ENCODE measurements at places on chromosomes 6 and 20.

- peak; percentile 50 for DNase-seq
Measured at GRCh38 chr6:34386316-34387137, 5.9 kb downstream of the NUDT3 start.

DNA sequence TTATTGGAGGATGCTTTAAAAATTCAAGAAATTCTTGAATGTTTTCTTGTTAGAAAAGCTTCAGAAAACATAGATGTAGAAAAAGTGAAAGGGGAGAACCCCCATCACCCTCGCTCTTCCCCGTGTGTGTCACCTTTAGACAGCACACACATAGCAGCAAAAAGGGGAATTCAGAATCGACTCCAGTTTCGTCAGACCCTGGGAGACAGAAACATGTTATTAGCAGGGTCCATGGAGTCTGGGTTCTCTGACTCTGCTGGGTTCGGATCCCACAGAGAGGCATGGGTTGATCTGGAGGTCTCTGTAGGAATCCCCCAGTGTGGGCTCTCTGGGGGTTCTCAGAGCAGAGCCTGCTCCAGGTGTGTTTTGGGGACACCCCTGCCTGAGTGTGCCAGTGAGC, 43.7 kb downstream of the ARHGAP40 start:
- DNase-seq = no peak

- DNase-seq = no peak
Measured at GRCh38 chr6:97705568-97705967, 422.6 kb upstream of the MMS22L start.

- DNase-seq = no peak
Measured at GRCh38 chr20:17957505-17958363, 10.9 kb downstream of the SNX5 start.

- DNase-seq = no peak
Measured at GRCh38 chr20:1392443-1392692, 486 bp downstream of the FKBP1A start.

DNA sequence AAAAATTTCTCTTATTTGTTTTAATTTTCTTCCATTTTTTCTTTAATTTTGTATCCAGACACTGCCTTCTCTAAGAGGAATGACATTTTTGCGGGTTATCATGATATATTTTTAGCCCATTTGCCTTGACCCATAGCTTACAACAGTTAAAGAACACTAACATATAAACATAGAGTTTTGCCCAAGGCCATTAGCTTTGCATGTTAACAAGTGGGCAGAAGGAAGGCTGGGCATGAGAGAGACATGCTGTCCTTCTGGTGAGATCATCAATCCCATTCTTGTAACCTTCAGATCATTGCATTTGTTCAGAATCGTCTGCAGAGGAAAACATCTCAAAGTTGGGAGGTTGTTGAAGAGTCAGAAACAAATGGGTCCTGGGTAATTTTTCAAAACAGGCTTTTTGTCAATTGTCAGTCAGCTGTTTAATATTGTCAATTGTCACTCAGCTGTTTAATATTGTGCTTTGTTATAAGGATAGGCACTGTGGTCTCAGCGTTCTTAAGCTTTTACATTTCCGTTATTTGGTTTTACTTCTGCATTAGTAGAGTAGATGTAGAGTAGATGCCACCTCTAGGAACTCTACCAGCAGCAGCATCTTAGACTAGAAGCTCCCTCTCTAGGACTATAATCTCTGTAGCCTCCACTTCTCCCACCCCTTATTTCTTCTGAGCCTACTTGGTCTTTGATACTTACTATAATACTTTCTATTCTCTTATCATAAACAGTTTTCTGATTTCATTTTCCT, 243.1 kb downstream of the ESR1 start:
- DNase-seq = no peak

DNA sequence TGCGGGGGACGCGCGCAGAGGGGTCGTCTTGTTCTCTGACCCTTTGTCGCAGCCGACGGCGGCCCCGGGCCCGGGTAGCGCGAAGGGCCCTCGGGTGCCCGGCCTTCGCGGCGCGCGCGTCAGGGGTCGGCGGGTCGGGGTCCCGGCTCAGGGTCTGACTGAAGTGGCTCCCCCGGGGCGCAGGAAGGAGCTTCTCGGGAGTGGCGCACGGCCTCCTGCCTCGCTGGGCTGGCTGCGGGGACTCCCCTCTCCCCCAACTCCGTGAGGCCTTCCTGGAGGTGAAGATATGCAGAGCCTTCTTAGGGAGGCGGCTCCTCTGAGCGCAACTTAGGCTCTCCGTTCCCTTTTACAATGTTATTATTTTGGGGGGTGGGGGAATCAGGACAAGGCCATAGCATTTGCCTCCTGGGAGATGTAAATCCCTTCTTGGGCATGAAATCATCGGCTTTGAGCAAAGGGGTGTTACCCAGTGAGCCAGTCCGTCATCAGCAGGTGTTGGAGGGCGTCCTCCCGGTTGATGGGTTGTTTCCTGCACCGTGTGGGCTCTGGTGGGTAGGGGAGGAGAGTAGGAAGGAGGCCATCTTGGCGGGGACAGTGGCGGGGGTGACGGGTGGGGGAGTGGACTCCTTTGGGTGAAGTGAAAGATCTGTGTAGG, 523 bp downstream of the CDS2 start:
- no peak for DNase-seq

DNA sequence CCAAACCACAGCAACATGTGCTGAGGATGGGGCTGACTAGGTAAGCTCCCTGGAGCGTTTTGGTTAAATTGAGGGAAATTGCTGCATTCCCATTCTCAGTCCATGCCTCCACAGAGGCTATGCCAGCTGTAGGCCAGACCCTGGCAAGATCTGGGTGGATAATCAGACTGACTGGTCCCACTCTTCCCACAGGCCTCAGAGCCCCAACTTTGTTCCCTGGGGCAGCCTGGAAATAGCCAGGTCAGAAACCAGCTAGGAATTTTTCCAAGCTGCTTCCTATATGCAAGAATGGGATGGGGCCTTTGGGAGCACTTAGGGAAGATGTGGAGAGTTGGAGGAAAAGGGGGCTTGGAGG, 1.5 kb upstream of the VEGFA start:
- no peak for DNase-seq

DNA sequence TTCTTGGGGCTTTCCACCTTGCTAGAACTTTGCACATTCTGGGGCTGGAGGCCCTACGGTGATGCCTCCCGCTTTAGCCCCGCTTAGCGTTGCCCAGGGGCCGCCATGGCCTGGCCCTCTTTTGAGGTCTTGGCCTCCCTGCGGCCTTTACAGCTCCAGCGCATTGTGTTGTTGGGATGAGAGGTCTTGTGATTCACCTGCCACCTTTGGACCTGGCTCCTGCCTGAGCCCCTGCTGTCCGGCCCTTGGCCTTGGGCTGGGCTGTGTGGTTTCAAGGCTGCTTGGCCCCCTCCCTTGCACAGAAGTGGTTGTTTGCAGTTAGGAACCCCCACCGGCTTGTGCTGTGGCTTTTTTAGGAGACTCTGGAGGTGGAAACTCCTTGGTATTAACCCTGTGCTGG, 61.0 kb upstream of the CDH4 start:
- DNase-seq = no peak

- no peak for DNase-seq
Measured at GRCh38 chr20:64069614-64070243, 6.7 kb downstream of the TCEA2 start.

GRCh38 chr20:61976263-61976643, 89.4 kb downstream of the TAF4 start:
- DNase-seq = no peak

DNA sequence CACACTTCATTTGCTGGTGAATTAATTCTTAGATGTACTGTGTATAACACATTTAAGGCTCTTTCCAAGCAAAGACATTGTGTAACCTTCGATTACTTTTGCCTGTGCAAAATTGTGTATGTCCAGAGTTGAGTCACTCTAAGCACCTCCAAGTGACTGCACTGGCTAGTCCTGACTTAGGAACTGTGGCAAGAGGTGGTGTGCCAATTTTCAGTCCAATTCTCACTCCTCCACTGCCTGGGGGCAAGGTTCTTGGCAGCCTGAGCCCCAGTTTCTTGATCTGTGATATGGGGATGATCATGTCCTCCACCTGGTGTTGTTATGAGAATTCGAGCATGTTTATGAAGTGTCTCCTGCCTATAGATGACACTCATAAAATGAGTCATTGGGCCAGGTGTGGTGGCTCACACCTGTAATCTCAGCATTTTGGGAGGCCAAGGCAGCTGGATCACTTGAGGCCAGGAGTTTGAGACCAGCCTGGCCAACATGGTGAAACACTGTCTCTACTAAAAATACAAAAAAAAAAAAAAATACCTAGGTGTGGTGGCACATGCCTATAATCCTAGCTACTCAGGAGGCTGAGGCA, 105.3 kb upstream of the CDYL start:
- DNase-seq = no peak

DNA sequence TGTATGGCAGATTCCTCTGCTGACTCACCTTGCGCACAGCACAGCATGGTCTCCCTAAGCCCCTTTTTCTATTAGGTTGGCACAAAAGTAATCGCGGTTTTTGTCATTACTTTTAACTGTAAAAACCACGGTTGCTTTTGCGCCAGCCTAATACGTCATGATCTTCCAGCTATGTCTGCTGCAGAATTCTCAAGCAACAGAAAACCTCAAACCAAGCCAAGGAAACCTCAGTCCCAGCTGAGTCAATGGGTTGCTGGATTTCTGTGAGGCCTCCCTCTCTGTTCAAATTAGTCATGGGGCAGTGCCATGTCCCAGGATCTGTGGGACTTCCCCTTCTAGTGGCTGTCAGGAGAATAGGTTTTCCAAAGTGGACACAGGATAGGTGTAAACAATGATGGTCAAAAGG, 15.7 kb upstream of the ENPP1 start:
- DNase-seq = no peak

DNA sequence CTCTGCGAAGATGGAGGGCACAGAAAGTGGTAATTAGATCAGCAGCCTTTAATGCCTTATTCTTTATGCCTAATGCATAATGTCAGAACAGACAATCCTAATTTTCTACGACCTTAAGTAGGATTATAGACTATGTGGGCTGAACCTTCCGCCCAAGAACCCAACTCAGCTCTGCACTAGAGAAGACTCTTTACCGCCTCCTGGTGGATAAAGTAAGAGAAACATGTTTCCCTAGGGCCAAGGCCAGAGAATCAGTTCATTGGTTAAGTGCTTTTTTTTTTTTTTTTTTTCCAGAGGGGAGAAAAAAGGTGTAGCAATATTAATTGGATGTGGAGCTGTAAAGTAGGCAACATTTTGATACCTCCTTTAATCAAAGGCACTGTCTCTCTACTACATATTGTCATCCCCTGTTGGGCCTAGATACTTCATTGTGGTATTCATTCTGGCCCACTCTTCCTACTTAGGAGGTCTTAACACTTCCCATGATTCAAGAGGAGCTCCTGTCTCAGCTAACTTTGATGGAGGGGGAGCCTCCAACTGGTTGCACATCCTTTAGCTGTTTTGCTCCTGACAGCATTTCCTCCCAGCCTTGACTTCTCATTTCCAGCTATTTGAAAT, 124.9 kb upstream of the NRN1 start:
- no peak for DNase-seq

GRCh38 chr20:51769976-51770615, 1.9 kb upstream of the ATP9A start:
- DNase-seq = no peak

- DNase-seq = no peak
Measured at GRCh38 chr20:30288346-30288745, 969.1 kb upstream of the DEFB115 start.

GRCh38 chr6:111885373-111886027, 12.2 kb upstream of the FYN start:
- DNase-seq = no peak

DNA sequence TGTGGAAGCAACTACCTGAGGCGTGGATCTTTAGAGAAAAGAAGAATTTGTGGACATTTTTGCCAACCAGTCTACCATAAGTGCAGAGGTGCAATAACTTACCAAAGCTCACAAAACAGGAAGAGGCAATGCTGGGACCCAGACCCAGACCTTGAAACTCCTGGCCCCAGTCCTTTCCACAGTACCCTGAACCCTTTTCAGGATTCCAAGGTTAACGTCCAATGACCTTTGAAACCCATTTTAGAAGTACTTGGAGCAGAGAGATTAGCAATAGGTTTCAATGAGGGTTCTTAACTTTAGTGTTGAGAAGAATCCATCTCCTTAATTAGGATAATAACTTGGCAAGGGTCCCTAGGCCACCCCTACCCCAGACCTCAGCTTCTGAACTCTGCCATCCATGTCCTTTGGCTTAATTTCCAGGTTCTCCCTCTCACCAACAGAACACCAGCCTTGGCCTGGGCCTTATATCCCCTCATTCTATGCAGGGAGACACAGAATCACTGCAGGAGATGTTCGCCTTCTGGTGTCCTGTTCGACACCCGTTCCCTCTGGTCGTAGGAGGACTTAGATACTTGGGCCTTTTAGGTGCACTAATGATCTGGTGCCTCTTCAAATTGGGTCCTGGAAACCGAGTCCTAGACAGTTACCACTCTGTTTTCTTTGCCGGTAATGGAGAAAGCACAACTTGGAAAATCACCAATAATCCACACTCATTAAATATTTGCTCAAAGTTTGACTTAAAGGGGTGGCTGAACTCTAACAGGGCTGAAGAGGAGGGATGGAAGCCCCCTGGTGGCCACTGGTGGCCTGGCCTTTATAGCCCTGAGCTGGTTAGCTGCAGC, 40.6 kb downstream of the ISM1 start:
- peak; percentile 27 for DNase-seq

DNA sequence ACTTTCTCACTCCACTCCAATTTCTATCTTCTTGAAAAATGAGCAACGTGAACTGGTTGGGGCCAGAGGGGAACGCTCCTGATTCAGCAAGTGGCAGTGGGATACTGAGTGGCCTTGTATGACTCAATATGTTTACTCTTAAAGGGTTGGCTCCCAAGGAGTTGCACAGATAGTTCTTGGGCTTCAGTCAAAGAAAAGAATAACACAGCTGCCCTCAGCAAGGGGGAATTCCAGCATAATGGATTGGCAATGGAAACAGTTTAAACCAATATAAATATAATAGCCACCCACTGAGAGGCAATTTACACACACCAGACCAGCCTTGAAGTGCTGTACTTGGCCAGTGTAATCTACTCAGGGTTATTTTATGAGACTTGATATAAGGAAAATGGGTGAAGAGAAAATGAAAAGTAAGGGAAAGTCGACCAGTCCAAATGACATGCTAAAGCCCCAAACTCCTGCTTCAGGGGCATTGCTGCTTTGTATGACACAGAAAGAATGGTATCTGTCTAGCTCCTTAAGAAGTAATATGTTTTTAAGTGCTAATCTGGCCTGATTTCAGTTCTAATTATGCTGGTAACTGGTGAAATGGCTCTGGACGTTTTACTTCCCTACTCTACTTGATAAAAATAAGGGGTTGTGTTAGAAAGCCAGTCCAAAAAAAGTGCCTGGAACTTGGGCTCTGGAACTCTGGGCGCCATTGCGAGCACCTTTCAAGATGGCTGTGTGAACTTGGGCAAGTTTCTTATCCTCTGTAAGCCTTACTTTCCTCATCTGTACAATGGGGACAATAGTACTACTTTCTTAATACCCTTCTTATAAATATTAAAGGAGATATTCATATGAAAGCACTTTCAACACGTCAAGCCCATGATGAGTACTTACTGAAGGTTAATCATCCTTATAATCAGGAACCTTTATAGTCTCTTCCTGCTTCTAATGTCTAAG, 712.9 kb upstream of the MAP3K7 start:
- peak; percentile 97 for DNase-seq

DNA sequence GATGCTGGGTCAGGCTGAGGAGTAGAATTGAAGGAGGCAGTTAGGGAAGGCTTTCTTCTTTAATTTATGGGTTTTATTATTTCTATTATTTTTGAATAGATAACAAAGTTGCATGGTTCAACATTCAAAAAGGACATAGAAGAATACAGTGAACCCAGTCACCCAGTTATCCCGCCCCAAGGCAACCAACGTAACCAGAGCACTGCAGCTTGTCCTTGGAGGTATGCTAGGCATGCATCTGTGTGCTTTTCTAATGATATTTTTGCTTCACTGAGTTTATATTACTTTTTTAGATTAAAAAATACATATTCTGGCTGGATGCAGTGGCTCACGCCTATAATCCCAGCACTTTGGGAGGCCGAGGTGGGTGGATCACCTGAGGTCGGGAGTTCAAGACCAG, 47.4 kb upstream of the DSN1 start:
- no peak for DNase-seq

All from brain pericyte (primary cell).